Chondrocyte (in vitro differentiated cells): ENCODE measurements at places on chromosomes 16 and 17. TPM values are rescaled to one million over a fixed set of nuclear protein-coding genes. Genes with fewer than 3 reads are reported as not detected.
A peak's percentile ranks its signal among the peaks of the same experiment; 100 is the strongest.

The CCL14 gene
- total RNA-seq, result not detected in 3 replicates

The KRTAP4-5 gene
- total RNA-seq, result not detected in 3 replicates

The KIF2B gene
- total RNA-seq, result not detected in 3 replicates

The PDF gene
- 11.5 to 16.2 TPM (median 15.3 TPM) in 3 replicates for total RNA-seq

The PKMYT1 gene
- 6.2 to 23.2 TPM (median 7.2 TPM) in 3 replicates for total RNA-seq

The ABCA3 gene
- total RNA-seq, result 16.3 to 27.3 TPM (median 26.0 TPM) in 3 replicates

The C1QL1 gene
- total RNA-seq, result 1.6 to 2.8 TPM (median 2.0 TPM) in 3 replicates

The RAC3 gene
- 14.9 to 32.7 TPM (median 32.3 TPM) in 3 replicates for total RNA-seq

DNA sequence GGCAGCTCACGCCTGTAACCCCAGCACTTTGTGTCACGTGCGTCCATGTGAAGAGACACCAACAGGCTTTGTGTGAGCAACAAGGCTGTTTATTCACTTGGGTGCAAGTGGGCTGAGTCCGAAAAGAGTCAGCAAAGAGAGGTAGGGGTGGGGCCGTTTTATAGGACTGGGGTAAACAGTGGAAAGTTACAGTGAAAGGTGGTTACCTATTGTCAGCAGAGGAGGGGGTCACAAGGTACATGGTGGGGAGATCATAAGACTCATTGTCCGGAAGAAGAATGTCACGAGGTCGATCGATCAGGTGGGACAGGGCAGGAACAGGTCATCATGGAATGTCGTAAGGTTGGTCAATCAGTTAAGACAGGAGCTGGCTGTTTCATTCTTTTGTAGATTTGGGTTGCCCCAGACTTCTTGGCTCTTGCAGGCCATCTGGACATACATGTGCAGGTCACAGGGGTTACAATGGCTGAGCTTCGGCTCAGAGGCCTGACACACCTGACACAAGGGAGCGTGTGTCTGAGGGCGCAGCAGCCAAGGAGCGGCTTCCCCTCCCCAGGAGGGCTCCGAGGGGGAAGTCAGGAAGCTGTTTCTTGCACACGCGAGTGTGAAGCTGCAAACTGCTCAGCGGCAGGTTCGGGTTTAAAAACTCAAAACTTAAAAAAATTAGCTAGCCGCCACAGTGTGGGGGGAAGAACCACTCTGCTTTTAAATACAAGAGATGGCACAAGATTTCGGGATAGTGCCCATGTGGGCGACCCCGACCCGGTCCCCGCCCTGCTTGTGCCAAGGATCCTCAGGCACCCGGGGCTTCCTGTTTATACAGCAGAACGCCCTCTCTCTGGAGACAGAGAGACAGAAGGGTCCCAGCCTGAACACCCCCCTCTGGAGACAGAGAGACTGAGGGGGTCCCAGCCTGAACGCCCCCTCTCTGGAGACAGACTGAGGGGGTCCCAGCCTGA lies 12.4 kb upstream of the TEX19 start:
- DNase-seq, result no peak

GRCh38 chr16:3812469-3813172 lies 67.9 kb downstream of the CREBBP start:
- no peak for DNase-seq

DNA sequence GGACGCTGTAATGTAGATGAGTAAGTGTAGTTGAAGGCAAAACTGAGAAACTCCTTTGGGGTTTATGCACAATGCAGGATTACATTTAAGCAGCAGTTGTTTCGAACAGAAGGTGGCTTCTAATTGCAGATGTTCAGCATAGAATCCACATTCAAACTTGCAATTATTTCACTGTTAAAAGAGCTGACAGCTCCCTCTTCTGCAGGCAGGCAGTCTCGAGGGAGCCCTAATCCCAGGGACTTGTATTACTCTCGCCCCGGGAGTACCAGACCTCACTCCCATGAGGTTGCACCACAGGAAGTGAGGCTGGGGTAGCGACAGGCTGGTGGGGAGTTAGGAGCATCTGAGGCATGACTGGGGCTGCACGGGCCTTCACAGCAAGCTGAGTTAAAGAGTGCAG lies 484.3 kb upstream of the EEF2KMT start:
- no peak for DNase-seq

- no peak for DNase-seq
Observed at GRCh38 chr16:23741675-23742303, 13.0 kb upstream of the CHP2 start.

- DNase-seq, result no peak
Observed at GRCh38 chr17:45719335-45720071, 64.6 kb upstream of the CRHR1 start.

GRCh38 chr17:72631949-72632684 lies 460.4 kb downstream of the SLC39A11 start:
- no peak for DNase-seq

GRCh38 chr16:57685633-57686032 lies 9.0 kb upstream of the DRC7 start:
- peak; percentile 75 for DNase-seq

DNA sequence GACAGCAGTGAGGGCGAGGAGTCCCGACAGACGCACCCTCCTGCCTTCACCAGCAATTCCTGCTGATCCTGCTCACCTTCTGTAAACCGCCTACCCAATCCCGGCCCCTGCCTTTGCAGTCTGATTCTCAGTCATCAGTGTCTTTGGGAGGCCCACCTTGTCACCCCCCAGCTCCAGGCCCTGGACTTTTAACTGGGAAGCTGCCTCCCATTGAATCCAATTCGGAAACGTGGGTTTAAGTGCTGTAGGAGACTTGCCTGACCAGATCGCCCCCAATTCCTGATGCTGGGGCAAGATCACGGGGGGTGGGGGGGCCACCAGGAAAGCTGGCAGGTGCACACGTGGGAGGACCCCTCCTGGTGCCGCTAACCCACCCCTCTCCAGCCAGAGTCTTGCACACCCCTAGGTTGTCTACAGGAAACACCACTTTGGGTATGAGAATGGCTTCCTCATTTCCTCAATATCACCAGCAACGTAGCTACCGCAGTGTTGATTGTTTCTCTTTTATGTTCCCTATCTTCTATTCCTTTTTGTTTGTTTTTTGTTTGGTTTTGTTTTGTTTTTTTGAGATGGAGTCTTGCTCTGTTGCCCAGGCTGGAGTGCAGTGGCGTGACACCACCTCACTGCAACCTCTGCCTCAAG lies 46.6 kb upstream of the CMIP start:
- DNase-seq, result no peak

- peak; percentile 93 for DNase-seq
Observed at GRCh38 chr17:29588562-29589411, 661 bp downstream of the GIT1 start.

DNA sequence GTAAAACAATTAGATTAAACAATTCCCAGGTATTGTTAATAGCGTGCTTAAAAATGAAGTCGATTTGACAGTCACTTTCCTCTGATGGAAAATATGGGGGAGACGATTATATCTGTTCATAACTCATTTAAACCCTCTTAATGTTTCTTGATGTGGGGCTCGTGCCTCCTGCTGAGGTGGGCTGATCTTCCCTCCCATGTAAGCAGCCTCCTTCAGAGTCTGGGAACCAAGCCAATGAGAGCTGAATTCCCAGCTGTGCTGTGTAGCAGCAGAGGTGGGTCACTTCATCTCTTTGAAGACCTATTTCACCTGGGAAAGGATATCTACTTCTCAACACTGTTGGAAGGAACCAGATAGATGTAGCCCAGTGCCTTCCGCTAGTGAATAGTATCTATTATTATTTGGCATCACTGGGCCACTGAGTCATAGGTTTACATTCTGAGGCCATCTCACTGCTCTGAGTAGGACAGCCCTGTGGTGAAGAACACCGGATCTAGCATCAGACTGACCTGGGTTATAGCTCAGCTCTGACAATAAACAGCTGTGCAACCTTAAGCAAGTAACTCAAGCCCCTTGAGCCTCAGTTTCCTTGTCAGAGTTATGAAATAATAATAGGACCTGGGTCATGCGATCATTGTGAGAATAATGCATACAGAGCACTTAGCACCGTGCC lies 85.3 kb upstream of the C16orf82 start:
- DNase-seq, result no peak

GRCh38 chr16:87715658-87716057 lies 50.1 kb downstream of the KLHDC4 start:
- DNase-seq, result no peak

- no peak for DNase-seq
Observed at GRCh38 chr16:64749346-64749745, 372.5 kb downstream of the CDH11 start.

- peak; percentile 92 for DNase-seq
Observed at GRCh38 chr17:45172541-45173286, 11.0 kb downstream of the HEXIM2 start.

- no peak for DNase-seq
Observed at GRCh38 chr17:39090908-39091665, 60.4 kb downstream of the PLXDC1 start.

DNA sequence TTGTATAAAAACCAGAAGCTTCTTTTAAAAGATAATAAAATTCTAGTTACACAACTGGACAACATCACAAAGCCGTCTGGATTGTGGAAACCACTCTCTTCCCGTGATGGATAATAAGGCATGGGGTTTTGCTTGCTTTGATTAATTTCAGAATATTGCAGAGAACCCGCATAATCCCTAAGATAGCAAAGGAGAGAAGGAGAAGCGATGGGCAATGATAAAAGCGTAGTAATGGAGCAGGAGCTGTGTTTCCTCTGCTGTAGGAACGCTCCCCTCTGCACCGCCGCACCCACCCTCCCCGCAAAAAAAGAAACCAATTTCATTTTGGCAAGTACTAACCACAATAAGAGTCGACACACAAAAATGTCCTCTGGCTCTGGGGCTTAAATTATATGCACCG lies 340.9 kb upstream of the PSMD7 start:
- DNase-seq, result no peak

DNA sequence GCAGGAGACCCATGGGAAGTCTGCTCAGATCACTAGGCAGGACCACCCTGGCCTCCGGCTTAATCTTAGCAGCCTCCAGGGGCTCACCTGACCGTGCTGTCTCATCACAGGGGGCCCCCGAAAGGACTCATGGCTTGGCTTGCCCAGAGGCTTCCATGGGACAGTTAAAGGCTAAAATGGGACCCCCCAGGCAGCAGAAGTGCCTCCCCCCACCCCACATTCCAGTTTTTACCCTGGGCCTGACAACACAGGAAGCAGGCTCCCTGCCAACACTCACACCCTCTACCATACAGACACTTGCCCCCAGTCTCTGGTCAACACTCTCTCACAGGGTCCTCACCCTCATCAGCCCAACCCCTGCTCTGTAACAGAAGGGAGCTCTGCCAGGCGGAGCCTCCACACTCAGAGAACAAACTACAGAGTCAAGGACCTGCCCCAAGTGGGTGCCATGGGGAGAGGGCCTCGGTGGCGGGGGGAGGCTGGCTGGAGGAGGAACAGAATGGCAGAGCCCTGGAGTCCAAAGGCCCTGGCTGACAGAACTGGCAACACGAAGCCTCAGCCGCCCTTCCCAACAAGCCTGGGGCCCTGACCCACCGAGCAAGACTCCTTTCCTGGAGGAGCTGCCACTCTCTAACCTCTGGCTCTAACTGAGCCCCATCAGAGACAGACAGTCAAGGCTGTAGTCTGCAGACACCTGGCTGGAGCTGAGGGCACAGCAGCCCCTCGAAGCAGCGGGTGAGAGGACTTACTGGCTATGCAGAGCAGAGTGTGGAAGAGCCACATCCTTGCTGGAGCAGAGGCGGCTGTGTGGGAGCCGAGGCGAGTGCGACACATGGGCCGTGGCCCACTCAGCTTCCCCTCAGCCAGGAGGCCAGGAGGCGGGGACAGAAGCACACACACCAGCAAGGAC lies at the start of gene ITGAE:
ITGAE (minus strand) TSS at position 827 of the 910 bp plus-strand sequence; CDS start at position 783, 44 bp downstream.
- no peak for DNase-seq

DNA sequence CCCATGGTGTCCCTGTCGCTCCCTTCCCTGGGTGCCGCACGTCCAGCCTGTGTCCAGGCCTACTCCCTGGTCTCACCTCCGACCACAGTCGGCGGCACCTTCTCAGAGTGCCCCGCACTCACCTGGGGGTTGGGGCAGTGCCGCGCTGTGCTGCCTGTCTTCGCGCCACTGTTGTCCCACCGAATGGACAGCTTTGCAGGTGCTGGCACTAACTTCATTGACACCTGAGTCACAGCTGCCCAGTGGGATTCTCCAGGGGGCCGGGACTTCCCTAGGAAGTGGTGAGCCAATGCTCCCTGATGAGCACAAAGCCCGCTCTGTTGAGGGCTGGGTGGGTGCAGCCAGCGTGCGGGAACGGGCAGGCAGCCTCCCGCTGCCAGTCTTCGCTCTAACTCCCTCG lies 24.3 kb upstream of the DBNDD1 start:
- DNase-seq, result no peak

- DNase-seq, result no peak
Observed at GRCh38 chr17:32303781-32304288, 38.1 kb downstream of the C17orf75 start.

GRCh38 chr16:22672830-22673210 lies 141.1 kb upstream of the HS3ST2 start:
- no peak for DNase-seq

- no peak for DNase-seq
Observed at GRCh38 chr16:83926726-83927397, 26.2 kb upstream of the OSGIN1 start.

DNA sequence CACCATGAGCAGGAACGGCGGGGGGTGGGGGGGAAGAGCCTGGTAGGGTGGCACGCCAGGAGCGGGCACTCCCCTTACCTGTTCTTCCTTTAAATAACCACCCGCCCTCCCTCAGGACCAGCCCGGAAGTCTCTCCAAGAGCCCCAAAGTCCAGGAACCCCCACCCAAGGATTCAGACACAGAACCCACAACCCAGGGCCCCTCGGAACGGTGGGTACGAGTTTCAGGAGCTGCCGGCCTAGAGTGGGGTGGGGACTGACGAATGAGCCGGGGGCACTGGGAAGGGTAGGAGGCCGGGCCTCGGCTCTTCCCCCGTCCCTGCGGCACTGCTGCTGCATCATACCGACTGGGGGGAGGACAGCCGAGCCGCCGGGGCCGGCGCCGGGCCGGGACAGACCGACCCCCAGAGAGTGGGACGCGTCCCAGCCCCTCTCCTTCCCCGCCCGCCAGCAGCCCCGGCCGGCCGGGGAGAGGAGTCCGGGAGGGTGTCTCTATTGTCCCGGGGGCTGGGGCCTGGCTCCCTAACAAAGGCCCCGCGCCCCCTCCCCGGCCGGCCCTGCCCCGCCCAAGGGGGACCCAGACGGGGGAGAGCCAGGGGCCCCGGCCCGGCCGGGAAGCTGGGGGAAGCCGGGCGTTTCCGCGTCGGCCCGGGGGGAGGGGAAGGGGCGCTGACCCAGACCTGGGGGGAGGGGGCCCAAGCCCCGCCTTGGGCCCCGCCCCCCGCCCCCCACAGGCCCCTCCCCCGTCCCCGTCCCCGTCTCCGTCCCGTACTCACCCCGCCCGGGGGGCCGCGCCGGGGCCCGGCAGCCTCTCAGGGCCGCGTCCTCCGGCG lies 747 bp downstream of the ATXN7L3 start:
- peak; percentile 89 for DNase-seq

- DNase-seq, result no peak
Observed at GRCh38 chr16:75319513-75320411, 68.3 kb upstream of the BCAR1 start.

GRCh38 chr16:85157813-85158742 lies 45.8 kb upstream of the CIBAR2 start:
- DNase-seq, result no peak
